ENCODE measurements at places on chromosomes 4 and X.

- no peak for DNase-seq
These were observed 188.2 kb downstream of the MAML3 start for GRCh38 chr4:139965789-139966188.

GRCh38 chrX:68261060-68261672 is 172.1 kb downstream of the OPHN1 start:
- DNase-seq: no peak

- no peak for DNase-seq
These were observed 15.8 kb upstream of the GYPE start for GRCh38 chr4:143921181-143921580.

GRCh38 chr4:168584321-168584771 is 87.5 kb downstream of the PALLD start:
- no peak for DNase-seq

DNA sequence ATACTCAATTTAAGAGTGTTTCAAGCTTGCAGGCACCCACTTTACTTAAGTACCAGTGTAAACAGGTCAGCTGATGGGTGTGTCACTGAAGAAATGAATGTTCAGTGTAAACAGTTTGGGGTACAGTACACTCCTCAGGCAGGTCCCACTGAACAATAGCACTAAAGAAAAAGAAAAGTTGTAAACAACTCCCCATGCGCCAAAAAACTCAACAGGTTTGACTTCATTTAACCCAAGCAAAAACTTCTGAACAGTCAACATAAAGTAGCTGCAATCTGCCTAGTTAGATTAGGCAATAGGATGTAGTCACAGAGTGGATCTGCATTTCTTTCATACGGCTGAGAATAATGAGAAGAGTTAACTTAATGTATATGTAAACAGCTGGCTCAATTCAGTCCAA is 93.2 kb downstream of the FAM13A start:
- no peak for DNase-seq

DNA sequence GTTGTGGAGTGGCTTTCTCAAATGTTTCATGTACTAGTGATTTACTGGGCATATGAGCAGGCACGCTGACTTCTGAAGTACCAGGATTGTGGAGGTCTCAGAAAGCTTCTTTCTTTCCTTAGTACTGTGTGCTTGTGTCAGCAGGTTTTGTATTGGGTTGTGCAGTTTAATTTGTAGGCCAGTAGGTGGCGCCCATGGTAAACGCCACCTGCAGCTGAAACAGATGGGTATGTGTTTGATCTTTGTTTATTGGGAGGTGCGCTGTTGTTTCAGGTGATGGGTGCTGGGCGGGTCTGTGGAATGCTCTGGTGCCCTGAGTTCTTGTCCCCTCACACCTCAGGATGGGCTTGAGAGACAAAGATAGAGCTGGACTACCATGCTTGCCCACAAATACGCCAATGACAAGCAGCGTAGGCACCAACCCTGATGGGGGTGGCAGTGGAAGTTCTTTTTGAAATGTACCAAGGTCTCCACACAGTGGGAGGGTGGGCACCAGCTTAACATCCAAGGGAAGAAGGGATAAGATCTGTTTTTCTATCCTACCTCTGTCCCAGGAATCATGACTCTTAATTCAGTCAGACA is 141.5 kb downstream of the RPS6KA6 start:
- DNase-seq: no peak

- DNase-seq: no peak
These were observed 160.5 kb upstream of the AGTR2 start for GRCh38 chrX:116009861-116010710.

GRCh38 chr4:114078636-114079035 is 99.2 kb upstream of the ARSJ start:
- DNase-seq: no peak

- DNase-seq: no peak
These were observed 473.0 kb downstream of the FAT4 start for GRCh38 chr4:125787707-125788106.

- DNase-seq: no peak
These were observed 1403.1 kb upstream of the TENM3 start for GRCh38 chr4:180840142-180840541.

GRCh38 chr4:113020966-113021365 is 28.5 kb upstream of the ANK2 start:
- no peak for DNase-seq

DNA sequence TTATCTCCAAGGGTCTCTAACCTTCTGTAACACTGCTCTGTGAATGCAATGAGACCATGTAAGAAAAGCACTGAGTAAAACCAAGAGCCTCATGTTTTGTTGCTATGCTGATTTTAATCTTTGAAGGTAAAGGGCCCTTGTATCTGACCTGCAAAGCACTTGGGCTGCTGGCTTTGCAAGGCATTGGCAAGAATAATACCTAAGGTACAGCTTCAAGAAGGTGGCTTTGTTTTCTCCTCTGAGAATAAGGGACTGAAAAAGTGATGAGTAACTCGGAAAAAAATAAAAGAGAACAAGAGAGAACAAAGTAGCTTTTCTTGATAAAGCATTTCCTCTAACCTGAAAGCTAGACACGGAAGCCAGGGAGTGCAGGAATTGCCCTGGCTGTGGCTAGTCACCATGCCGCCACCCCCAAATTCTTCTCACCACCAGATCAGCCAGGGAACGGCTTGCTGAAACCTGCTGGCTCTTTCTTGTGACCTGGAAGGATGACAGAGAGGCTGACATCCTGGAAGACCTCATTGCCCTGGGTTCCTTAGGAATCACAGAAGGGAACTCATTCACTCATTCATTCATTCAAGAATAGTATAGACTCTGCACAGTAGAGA is 41.8 kb upstream of the HS3ST1 start:
- no peak for DNase-seq

DNA sequence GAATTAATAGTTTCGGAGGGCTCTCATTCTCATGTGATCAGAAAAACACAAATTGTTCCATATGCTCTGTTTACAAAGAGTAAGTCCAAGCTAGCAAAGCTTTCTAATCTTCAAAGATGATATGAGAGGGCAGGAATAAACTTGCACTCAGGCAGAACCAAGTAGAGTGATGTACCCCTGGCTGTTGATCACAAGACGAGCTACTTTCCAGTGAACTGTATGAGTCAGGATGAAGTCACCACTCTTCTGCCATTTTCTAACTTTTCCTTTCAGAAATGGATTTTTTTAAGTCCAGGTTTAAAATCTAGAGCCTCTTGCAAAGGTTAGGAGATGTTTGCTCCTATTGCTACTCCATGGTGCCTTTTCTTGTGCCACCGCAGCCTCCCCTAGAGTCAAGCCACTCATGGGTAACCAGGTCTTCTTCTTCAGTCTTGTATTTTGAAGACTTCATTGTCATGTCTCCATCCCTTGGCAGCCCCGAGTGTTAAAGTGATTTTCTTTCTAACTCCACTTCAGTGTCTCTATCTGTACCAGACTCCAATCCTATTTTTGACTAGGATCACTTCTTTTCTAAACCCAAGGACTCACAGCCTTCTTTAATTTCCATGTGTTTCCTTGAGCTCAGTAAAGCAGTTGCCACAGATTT is 171.9 kb upstream of the GALNT7 start:
- DNase-seq: no peak

GRCh38 chr4:738781-739280 is 33.2 kb downstream of the PCGF3 start:
- no peak for DNase-seq

DNA sequence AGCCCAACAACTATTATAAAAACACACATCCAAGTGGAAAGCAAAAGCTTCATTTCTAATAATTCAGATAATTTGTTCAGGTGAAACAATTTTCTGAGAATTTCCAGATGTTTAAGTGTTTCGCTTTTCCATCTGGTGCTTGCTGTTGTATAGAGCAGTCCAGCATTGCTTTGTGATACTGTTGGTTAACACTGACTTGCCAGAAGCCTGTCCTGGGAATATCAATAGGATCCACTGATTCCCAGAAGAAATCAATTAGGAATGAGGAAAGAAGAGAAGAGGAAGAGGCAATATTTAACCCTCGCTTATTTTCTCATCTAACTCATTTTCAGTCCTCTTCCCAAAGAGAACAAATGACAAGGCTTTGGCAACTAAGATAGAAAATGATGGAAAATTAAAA is 94.9 kb upstream of the DDIT4L start:
- no peak for DNase-seq

DNA sequence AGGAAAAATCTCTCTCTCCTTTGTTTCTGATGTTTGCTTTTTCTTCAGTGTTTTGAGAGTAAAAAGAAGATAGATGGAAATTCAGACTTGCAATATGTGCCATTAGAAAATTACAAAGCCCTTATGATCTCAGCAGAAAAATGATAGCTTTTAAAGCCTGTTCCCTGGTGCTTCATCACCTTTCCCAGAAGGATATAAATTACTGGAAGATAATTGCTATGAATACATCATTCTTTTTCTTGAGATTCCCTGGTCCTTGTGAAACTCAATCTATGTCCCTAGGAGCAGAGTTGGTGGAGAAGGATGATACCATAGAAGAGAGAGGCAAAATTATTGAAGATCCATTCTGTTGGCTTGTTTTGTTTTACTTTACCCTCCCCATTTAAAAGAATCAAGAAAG is 86.5 kb downstream of the GLRA3 start:
- DNase-seq: no peak

GRCh38 chrX:109619771-109620170 is 5.2 kb downstream of the KCNE5 start:
- no peak for DNase-seq

GRCh38 chrX:136162827-136163570 is 15.7 kb downstream of the FHL1 start:
- no peak for DNase-seq

DNA sequence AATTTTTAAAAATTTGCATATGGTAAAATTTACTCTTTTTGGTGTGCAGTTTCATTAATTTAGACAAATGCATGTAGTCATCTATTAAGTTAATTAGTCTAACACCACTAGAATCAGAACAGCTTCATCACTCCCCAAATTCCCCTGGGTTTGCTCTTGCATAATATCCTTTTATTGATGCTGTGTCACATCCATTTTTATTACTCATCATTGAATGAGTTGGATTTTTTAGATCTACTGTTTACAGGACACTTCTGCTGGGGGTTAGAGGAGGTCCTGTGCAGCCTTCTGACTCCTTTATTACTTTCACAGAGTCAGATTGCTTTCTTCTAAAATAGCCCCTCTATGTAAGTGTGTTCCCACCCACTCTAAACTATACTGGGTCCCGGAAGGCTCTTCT is 65.9 kb downstream of the MTHFD2L start:
- no peak for DNase-seq

DNA sequence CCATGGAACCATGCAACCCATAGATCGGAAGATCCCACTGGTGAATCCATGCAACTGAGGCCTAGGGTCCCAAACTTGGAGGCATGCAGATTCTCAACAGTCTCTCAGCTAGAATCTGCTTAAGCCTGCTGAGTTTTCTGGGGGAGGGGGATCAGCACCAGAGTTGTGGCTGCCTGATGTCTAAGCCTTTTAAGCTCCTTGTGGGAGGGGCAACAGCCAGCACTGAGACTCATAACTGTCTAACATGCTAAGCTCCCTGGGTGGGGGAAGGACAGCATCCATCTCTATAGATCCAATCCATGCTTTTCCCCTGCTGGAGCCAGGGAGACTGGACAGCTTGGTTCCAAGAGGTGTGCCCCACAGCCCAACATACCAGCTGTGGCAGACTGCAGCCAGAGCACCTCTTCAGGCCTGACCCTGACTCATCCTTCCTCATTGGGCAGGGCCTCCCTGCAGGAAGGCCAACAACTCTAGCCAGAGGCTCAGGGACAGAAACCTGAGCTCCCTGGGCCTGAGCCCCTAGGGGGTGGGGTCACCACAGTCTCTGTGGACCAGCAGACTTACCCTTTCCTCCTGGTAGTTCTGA is 300.1 kb upstream of the SLC7A11 start:
- DNase-seq: no peak

DNA sequence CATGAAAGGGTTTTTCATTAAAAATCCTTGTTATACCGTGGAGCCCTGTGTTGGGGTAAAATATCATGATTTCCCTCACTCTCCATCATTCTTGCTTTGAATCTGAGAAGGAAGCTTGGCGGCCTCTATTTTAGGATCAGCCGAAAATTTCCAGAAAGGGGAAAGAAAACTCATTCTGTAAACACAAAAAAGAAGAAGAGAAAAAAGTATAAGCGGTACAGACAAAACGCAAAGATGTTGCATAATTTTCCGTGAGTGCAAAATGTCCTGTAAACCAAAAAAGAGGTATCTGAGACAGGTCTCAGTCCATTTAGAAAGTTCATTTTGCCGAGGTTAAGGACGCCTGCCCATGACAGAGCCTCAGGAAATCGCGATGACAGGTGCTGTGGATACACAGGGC is 5.3 kb downstream of the CSF2RA start:
- DNase-seq: no peak

GRCh38 chrX:31036895-31037294 is 34.9 kb downstream of the FTHL17 start:
- DNase-seq: peak; percentile 19

DNA sequence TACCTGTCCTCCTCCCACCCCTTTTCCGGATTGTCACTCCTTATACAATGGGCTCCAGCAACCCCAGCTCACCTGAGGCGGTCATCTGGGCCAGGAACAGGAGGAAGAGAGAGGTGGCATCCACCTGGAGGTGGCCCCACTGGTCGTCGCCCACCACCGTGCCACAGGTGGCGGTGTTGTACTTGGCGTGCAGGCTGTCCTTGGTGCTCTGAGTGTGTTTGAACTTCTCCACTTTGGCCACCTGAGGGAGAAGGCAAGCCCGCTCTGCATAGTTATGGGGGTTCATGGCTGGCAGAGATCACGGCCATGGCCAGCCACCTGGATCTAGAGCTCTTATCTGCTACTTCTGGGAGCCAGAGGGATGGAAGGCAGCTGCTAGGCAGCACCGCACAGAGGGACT is 32.9 kb downstream of the PHKA2 start:
- DNase-seq: no peak

- no peak for DNase-seq
These were observed 311.4 kb upstream of the NDST4 start for GRCh38 chr4:115424852-115425251.

DNA sequence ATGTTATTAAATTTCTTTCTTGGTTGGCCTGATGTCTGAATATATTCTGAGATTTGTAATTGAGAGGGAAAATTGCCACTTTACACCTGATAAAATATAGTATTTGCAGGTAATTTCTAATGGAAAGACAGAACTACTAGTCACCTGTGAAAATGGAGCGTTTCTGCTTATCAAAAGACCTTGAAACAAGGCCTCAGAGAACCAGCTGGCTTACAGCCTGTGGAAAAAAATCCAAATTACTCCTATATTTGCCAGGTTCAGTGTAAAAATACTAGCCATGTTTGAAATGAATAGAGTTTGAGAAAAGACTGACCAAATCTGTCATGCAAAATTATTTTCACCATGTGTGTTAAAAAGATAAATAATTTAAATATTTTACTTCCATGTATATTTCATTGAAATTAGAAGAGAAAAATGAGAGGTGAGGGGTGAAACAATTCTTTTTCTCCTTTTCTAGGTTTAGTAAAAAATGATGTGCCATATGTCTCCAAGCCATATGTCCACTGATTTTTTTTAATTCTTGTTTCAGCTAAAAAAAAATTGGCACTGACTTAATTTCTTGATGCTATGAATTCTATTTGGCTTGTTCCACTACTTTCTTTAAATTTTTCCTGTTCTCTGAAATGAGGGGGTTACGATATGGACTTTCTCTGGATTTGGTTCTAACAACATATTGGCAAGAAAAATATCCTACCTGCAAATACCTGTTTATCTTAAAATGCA is 464.9 kb downstream of the GRXCR1 start:
- no peak for DNase-seq

GRCh38 chr4:10320130-10320529 is 137.1 kb downstream of the ZNF518B start:
- no peak for DNase-seq

Measured in NCI-H1092 (cell line).